Astrocyte (in vitro differentiated cells and primary cell): ENCODE measurements at places on chromosomes 2 and 18. TPM values are rescaled to one million over a fixed set of nuclear protein-coding genes. Genes with fewer than 3 reads are reported as not detected.

Gene IL36B
- total RNA-seq = not detected in 2 replicates

- DNase-seq = peak; percentile 49
- H3K36me3 ChIP-seq = no peaks in the 10 kb centered on the region
Measured at GRCh38 chr18:9629709-9630108, 15.3 kb upstream of the PPP4R1 start.

GRCh38 chr2:241885946-241886643 lies 16.6 kb downstream of the RTP5 start:
- no peaks in the 10 kb centered on the region for H3K36me3 ChIP-seq
- no peak overlapping the region for H3K27ac ChIP-seq

Gene ALK
- 0.16 and 0.46 TPM in 2 replicates for total RNA-seq

DNA sequence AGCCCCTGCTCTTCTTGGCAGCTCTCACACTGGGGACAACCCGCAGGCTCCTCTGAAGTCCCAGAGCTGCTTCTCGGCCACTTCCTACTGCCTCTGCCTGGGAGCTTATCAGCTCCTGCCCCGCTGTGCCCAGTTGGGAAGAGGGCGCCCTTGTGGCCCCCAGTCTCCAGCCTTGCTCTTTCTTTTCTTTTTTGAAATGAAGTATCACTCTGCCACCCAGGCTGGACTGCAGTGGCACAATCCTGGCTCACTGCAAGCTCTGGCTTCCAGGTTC lies 20.6 kb upstream of the ALPI start:
- DNase-seq = no peak
- no peaks in the 10 kb centered on the region for H3K4me1 ChIP-seq
- peaks cover 4% of the 10 kb centered on the region for H3K27me3 ChIP-seq
- H3K27ac ChIP-seq = no peak overlapping the region

DNA sequence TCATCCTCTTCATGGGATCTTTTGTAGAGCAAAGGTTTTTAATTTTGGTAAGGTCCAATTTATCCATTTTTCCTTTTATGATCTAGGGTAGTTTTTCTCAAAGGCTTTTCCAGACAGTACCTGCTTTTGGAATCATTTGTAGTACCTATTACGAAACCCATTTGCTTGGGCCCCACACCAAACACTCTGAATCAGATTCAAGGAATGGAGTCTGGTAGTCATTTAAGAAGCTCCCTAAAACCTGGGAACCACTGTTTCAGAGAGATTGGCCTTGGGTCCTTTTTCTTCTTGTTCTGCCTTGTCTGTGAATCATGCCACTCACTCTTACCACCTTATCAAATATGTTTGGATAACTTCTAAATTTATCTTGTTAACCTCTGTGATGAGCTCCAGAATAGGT lies 40.3 kb downstream of the OSBPL6 start:
- DNase-seq = peak; percentile 33
- H3K4me1 ChIP-seq = peaks cover 12% of the 10 kb centered on the region
- H3K4me3 ChIP-seq = no peak overlapping the region
- H3K27me3 ChIP-seq = no peaks in the 10 kb centered on the region

Gene CTNNA2
- total RNA-seq = 3.9 and 4.3 TPM in 2 replicates

GRCh38 chr2:123258877-123259539 lies 766.1 kb upstream of the CNTNAP5 start:
- no peaks in the 10 kb centered on the region for H3K4me1 ChIP-seq
- no peak overlapping the region for H3K27ac ChIP-seq
- H3K36me3 ChIP-seq = no peaks in the 10 kb centered on the region
- no peak for DNase-seq

DNA sequence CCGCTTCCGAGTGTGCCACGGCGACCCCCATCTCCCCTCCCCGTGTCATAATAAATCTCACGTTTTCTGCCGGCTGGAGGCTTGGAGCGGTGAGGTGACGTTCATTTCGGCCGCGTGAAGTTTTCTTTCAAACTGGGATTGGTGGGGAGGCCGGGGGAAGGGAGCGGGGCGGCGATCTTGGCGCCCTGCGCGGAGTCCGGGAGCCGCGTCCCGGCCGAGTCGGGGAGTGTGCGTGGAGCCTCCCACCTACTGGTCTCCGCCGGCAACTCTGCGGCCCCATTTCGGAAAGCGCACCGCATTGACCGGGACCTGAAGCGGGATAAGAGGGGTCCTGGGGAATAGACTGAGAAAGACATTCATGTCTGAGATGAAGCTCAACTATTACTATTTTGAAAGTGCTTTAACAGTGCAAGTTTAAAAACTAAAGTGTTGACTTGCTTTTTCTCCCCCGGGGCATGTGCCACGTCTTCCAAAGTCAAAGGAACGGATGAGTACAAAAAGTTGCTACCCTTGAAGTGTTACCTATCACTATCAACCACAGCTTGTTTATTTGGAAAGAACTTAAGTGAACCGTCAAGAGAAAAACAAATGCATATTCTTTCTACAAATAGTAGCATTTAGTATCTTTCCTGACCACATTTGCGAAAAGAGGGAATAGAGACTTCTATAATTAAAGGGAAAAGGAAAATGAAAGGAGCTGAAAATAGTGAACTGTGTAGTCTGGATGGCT lies 818 bp upstream of the IKZF2 start:
- no peaks in the 10 kb centered on the region for H3K4me1 ChIP-seq
- H3K4me3 ChIP-seq = peak overlapping the region; percentile 71
- peak overlapping the region; percentile 81 for H3K27ac ChIP-seq
- H3K36me3 ChIP-seq = no peaks in the 10 kb centered on the region
